ENCODE measurements at places on chromosomes 6 and 20.

GRCh38 chr20:61262036-61262435 is 10.0 kb downstream of the CDH4 start:
- DNase-seq: no peak

DNA sequence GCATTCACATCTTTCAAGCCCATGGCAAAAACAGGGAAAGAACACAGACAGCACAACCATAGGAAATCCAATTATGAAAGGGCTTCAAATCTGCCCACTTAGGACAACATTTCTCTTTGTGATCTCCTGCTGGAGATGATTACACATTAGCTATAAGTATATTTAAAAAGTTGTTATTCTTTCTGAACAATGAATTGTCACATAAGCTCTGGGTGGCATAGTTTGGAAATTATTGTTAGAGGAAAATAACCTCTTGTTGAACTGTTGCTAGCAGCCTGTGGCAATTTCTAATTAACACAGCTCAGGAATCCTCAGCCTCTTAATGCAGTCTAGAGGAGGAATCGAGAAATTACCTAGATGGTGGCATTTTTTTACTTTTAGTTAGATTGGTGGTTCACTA is 54.9 kb downstream of the BCAS1 start:
- DNase-seq: no peak

DNA sequence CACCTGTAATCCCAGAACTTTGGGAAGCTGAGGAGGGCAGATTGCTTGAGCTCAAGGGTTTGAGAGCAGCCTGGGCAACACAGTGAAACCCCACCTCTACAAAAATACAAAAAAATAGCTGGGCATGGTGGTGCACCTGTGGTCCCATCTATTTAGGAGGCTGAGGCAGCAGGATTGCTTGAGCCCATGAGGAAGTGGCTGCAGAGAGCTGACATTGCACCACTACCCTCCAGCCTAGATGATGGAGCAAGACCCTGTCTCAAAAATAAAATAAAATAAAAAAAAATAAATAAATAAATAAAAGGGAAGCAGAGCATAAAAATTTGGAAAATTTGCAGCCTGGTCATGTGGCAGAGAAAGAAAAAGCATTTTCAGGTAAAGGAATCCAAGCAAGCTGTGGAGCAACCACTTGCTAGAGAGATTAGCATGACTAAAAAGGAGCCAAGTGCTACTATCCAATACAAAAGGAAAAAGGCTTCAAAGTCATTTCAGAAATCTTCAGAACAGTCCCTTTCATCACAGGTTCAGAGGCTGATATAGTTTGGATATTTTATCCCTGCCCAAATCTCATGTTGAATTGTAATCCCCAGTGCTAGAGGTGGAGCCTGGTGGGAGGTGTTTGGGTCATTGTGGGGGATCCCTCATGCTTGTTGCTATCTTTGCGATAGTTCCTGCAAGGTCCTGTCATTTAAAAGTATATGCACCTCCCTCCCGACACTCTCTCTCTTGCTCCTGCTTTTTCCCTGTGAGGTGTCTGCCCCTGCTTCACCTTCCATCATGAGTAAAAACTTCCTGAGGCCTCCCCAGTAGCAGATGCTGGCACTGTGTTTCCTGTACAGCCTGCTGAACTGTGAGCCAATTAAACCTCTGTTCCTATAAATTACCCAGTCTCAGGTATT is 11.2 kb upstream of the TTK start:
- peak; percentile 2 for DNase-seq

DNA sequence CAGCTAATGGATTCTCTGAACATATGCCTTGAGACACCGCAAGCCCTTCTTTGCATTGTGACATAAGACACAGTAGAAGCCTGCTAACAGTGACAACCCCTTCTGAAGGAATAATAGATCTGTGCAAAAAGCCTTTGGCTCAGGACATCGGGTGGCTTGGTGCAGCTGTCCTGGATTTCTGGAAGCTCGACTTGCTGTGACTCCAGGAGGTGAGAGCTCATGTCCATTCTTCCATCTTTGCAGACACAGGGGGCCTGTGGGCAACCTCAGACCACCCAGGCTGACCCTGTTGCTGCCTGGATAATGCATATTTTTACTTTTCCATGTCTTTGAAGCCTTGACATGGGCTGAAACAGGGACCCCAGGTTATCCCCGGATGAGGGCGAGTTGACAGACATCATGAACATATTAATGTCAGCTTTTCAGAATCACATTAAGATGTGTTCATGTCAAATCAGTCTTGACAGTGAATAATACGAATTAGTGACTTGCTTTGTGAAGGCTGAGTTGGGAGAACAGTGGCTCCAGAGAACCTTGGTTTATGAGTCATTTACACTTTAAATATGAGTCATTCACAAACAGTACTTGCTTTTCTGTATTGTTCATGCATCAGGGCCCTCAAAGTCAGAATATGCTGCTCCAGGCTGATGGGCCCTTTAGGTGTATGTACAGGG is 66.8 kb upstream of the IYD start:
- no peak for DNase-seq

- DNase-seq: peak; percentile 39
Measured at GRCh38 chr6:10429638-10430427, 15.0 kb upstream of the TFAP2A start.

GRCh38 chr6:40512340-40512739 is 74.8 kb downstream of the LRFN2 start:
- DNase-seq: peak; percentile 50

DNA sequence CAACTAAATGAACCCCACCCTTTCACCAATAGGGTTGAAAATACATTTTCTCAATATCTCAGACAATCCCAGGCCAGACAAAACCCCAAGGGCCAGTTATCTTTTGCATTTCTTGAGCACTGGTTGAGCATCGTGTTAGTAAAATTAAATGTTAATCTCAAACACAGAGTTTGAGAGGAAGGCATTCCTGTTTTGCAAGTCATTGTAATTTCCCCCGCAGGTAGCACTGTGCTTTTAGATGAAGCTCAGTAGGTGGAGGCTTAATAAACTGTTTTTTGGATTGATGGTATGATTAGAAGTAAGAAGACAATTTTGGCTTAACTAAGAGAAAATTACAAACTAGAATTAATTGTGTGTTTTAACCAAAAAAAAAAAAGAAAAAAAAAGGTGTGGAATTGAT is 998.6 kb upstream of the FLRT3 start:
- peak; percentile 58 for DNase-seq

DNA sequence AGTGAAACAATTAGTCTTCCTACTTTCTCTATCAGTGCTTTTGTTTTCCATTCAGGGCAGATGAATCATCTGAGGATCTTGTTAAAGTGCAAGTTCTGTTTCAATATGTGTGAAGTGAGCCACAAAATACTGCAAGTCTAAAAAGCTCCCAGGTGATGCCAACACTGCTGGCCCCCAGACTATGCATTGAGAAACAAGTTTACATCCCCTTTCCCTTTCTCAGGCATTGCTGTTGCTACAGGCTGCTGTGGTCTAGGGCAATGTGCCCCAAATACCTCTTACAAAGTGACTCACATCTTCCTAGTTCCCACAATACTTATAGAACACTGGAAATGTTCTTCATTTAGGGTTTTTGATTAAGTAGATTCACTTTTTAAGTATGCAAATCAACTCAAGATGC is 31.8 kb downstream of the ABRACL start:
- no peak for DNase-seq

DNA sequence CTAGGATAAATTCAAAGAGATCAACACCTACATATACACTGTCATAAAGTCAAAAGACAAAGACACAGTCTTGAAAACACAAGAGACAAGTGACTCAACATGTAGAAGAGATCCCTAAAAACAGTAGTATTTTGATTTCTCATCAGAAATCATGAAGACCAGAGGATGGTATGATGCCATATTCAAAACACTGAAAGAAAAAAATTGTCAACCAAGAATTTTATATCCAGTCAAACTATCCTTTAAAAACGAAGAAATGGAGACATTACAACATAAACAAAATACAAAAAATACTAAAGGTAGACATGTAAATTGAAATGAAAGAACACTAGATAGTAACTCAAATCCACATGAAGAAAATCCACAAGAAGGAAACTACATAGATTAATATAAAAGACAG is 27.3 kb upstream of the HBS1L start:
- DNase-seq: no peak

GRCh38 chr6:95819939-95820338 is 195.8 kb upstream of the FUT9 start:
- peak; percentile 24 for DNase-seq

DNA sequence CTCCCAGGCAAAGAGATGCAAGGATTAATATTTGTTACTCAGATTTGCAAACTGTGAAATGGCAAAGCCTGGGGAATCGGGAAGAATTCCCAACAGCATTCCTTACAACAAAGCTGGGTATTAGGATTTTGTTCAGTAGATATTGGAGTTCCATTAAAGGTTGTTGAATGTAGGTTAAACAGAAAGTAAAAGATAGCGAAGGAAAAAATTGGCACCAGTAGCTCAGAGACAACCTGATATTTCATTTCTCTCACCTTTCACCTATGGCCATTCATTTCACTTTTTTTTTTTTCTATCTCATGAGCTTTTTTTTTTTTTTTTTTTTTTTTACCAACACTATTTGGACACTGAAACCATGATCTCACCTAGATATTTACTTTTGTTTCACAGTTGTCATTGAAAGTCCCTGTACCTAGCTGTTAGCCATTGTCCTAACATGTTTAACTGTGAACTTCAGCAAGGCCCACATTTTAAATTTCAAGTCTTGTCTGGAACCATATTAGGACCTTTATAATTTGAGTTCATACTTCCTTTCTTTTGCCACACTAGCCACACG is 552.5 kb downstream of the HAO1 start:
- DNase-seq: no peak

DNA sequence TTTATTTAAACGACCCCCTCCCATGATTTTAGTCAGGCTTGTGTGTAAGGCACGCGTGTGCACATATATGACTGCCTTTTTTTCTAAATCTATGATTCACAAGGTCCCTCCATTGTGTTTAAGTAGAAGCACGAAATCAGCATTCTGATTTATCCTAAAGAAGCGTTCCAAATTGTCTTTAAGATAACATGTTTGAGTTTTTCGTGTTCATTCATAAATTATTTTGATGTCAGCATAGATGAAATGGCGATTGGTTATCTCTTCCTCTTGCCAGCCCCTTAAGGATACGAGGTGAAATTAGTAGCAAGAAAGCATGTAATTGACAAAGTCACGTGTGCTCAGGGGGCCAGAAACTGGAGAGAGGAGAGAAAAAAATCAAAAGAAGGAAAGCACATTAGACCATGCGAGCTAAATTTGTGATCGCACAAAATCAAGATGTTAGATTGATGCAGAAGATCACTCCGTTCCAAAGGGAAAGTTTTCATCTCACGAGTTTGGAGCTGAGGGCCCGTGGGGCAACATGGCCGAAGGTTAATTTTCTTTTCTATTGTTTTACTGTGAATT is at the start of gene LIN28B:
Gene LIN28B (plus strand): TSS at position 377 of the 564 bp plus-strand sequence. CDS start 144 bp downstream, at position 521.
- peak; percentile 66 for DNase-seq

- DNase-seq: no peak
Measured at GRCh38 chr6:6397842-6398241, 77.4 kb upstream of the F13A1 start.

DNA sequence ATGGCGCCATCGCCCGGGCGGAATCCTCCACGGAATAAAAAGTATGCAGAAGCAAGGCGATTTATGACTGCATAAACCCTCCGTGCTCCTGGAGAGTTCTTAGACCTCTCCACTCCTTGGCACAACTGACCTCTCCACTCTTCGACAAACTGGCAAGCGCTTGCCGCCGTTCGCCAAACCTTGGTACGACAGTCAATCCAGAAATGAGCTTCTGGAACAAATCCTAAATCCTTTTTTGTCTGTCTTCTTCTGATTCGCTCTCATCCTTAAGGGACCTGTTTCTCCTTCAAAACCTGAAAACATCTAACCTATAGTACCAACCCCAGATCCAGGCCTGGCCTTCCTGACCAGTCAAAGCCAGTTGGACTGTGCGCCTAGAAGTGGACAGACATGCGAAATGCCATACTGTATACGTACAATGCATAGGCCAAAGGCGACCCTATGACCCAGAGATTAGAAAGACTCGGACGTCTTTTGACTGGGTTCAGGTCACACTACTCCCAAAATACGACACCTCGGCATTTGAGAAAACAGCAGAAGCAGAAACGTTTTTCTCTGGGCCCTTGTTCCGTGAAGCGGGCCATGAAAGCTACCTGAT is 59.4 kb downstream of the TRIM27 start:
- DNase-seq: no peak

DNA sequence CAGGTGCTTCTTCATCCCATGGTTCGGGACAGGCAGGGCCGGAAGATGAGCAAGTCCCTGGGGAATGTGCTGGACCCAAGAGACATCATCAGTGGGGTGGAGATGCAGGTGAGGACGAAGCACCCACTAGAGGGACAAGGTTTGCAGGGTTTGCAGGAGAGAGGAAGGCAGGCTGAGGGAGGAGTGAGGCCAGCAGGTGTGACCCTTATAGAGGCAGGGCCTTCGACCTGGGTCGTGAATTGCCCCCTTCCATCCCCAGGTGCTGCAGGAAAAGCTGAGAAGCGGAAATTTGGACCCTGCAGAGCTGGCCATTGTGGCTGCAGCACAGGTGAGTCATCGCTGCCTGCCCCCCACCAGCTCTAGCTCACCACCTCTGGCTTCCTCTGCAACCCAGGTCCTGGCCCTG is 8.4 kb downstream of the VARS2 start:
- DNase-seq: no peak

GRCh38 chr6:126156973-126157372 is 170.6 kb downstream of the TRMT11 start:
- no peak for DNase-seq

DNA sequence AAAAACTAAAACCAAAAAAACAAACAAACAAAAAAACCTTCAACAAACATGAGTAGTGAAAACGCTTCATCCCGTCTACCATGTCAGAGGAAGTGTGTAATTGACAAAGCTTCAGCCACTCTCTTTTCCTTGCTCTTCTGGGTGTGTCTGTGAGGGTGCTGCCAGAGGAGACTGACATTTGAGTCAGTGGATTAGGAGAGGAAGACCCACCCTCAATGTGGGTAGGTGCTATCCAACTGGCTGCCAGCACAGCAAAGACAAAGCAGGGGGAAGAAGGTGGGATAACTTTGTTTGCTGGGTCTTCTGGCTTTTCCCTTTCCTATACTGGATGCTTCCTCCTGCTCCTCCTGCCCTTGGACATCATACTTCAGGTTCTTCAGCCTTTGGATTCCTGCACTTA is 145.6 kb downstream of the TASP1 start:
- peak; percentile 56 for DNase-seq

GRCh38 chr6:144232176-144232831 is 52.8 kb upstream of the UTRN start:
- no peak for DNase-seq

DNA sequence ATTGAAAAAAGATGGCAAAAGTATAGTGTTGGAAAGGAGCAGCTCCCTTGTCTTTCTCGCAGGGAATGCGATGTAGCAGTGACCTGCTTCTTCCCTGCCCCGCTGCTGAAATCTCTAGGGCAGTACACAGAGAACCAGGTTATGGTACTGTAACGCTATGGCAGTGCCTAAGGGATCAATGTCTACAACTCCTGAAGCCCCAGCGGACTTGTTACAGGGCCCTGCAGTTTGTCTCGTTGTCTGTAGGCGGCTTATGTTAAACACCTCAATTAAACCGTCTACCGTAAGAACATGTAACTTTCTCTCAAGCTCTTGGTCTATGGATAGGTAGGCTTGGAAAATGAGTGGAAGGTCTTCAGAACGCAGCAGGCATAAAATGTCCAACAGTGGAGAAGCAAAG is 44.8 kb upstream of the SLC17A4 start:
- DNase-seq: no peak

All from ELF-1 (cell line).